Esophagus mucosa (tissue), 1 donor: ENCODE measurements at places on chromosomes 4 and X. TPM values are rescaled to one million over a fixed set of nuclear protein-coding genes. Genes with fewer than 3 reads are reported as not detected.

The KLF8 gene
- 23.2 TPM for total RNA-seq

The IL2RG gene
- total RNA-seq = 1.9 TPM

The MAGEA6 gene
- not detected for total RNA-seq

The USP51 gene
- total RNA-seq = 0.40 TPM

The TMPRSS11A gene
- 62.3 TPM for total RNA-seq

The DMP1 gene
- not detected for total RNA-seq

The HTT-AS gene
- total RNA-seq = not detected

The CCDC160 gene
- 0.20 TPM for total RNA-seq
